ENCODE measurements at places on chromosomes 13 and 19.
A peak's percentile ranks its signal among the peaks of the same experiment; 100 is the strongest.

DNA sequence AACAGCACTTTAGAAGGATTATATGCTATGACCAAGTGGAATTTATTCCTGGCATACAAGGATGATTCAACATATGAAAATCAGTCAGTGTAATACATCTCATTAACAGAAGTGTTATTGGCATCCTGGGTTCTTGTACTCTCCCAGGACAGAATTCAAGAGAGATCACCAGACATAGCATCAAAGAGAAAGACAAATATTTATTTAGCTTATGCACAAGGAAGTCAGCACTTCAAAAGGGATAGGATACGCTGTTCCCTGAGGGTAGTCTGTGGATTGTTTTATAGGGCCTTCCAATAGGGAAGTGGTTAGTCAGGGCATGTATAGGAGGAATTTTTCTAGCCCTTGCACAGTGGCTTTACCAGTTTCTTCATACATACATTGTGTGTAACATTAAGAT lies 1238.0 kb downstream of the PCDH17 start:
- DNase-seq: no peak

- DNase-seq: peak; percentile 4
Measured at GRCh38 chr13:91247768-91248167, 99.7 kb upstream of the MIR17HG start.

DNA sequence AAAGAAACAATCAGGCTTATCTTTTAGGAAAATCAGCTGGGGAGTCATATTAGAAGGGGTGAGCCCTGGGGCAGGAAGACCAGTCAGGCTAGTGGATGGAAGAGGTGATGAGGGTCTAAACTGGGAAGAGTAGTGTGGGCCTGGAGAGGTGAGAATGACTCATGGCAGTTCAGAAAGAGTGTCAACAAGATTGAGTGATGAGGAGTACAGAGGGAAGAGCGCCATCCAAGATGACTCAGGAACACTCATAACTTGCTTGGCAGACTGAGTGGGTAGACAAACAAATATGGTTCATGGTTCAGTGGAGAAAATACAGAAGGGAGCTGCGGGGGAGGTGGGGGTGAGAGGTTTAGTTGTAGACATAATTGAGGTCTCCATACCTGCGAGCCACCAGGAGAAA lies 17.3 kb upstream of the CLDN10 start:
- DNase-seq: peak; percentile 44

- DNase-seq: no peak
Measured at GRCh38 chr13:45456196-45456972, 8.4 kb upstream of the COG3 start.

GRCh38 chr19:58477130-58477529 lies 978 bp downstream of the ZNF446 start:
- no peak for DNase-seq

DNA sequence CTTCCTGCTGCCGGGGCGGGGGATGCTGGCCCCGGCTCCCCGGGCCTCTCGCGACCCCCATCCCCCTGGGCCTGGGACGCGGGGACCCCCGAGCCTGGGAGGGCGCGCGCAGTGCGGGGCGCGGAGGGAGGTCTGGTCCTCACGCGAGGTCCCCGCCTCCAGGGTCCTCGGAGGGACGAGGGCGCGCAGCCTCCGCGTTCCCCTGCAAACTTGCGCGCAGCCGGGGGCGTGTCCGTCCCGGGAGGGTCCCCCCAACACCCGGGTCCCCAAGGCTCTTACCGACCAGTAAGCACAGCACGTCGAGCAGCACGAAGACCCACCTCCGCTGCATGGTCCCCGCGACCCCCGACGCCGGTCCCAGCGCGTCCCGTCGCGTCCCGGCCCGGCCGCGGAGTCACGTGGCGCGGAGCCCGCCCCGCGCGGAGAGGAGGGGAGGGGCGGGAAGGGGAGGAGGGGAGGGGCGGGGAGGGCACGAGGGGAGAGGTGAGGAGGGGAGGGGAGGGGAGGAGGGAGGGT lies at the start of gene PLPP2:
PLPP2 (minus strand) TSS at position 398 of the 516 bp plus-strand sequence; CDS start at position 331, 67 bp downstream.
- DNase-seq: peak; percentile 56

- DNase-seq: peak; percentile 47
Measured at GRCh38 chr13:105587786-105588185, 947.7 kb downstream of the EFNB2 start.

GRCh38 chr13:47146991-47147811 lies 250.3 kb upstream of the HTR2A start:
- no peak for DNase-seq

DNA sequence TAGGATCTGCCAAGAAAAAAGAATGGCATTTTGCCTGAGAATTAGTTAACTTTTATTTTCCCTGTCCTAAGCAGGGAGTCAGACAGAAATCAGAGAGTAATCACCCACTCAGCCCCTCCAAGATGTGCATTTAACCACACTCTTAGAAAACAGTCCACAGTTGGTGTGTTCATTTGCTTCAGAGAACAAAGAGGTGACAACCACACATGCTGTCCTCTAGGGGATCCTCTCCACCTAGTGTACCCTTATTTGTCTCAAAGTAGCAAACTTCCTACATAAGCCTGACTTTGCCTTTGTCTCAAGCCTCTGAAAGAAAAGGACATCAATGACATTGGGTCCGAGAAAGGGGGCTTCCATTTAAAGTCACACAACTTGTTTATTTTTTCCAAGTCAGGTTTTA lies 107.0 kb upstream of the RFC3 start:
- no peak for DNase-seq

DNA sequence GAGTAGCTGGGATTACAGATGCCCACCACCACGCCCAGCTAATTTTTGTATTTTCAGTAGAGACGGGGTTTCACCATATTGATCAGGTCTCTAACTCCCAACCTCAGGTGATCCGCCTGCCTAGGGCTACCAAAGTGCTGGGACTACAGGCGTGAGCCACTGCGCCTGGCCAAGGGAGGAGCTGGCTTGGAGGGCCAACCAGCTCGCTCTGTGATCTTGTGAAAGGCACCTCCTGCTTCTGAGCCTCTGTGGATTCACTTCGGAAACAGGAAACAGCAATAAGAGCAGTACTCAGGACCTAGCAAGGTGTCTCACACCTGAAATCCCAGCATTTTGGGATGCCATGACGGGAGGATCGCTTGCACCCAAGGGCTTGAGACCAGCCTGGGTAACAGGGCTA lies 2.0 kb upstream of the ELL start:
- DNase-seq: no peak

- no peak for DNase-seq
Measured at GRCh38 chr13:113149711-113150549, 8.5 kb upstream of the PROZ start.

DNA sequence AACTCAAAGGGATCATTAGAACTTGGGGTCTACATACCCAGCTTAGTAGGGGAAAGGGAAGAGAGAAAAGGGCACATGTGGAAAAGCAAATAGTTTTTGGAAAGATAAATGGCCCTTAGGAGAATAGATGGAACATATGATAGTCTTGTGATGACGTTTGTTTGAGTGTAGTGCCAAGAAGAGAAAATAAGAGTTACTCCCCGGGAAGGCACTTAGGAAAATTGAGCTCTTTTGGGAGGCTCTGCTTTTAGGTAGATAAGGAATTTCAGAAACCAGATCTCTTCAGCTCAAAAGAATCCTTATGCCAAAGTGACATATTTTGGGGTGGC lies 44.8 kb upstream of the SERTM1 start:
- DNase-seq: no peak

- DNase-seq: no peak
Measured at GRCh38 chr13:32501064-32501463, 37.5 kb downstream of the N4BP2L2 start.

DNA sequence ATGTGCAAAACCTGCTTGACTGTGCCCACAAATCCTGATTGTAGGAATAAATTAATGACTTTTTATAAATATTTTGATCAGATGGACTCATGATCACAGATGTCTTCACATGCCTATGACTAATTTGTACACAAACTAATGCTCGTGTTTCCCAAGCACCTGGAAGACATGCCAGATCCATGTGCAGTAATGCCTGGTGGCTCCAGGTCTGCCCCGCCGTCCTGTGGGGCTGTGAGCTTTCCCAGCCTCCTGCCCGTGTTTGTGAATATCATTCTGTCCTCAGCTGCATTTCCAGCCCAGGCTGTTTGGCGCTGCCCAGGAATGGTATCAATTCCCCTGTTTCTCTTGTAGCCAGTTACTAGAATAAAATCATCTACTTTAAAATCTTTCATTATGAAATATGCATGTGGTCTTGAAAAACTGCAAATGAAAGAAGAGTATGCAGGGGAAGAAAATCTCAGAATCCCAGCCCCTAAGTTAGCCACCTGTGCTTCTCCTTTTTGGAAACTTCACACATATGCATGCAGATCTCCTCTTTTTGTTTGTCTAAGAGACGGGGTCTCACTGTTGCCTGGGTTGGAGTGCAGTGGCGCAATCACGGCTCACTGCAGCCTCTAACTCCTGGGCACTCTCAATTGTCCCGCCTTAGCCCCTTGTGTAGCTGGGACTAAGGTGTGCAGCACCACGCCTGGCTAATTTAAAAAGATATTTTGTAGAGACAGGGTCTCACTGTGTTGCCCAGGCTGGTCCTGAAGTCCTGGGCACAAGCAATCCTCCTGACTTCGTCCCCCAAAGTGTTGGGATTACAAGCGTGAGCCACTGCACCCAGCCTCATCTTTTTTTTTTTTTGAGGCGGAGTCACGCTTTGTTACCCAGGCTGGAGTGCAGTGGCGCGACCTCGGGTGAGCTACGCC lies 6.2 kb downstream of the RPL28 start:
- DNase-seq: no peak

DNA sequence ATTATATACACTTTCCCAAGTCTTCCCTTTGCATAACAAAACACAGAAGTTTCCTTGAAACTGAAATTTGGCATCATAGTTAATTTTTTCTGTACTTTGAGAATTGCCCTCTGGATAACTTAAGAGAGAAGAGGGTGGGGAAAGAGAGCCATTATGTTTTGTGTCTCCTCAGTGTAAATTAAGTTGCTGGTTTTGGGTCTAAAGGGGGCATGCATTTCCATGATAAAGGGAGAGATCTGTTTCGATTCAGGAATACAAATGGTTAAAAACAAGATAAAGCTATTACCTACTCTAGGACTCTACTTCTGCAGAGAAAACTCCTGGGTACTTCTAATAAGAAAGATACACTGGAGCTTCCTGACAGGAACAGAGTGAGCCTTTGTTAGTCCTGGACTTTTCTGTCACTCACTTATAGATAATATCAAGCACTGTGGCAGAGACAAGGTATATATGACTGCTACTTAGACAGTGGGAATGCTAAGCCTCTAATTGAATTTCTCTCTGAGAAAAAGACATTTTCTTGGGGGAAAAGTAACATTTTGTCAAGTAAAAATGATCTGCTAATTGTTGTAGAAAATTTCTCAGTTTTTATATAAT lies 142.8 kb upstream of the PCDH9 start:
- no peak for DNase-seq

GRCh38 chr13:32430018-32430747 lies 2.3 kb upstream of the N4BP2L1 start:
- DNase-seq: no peak

DNA sequence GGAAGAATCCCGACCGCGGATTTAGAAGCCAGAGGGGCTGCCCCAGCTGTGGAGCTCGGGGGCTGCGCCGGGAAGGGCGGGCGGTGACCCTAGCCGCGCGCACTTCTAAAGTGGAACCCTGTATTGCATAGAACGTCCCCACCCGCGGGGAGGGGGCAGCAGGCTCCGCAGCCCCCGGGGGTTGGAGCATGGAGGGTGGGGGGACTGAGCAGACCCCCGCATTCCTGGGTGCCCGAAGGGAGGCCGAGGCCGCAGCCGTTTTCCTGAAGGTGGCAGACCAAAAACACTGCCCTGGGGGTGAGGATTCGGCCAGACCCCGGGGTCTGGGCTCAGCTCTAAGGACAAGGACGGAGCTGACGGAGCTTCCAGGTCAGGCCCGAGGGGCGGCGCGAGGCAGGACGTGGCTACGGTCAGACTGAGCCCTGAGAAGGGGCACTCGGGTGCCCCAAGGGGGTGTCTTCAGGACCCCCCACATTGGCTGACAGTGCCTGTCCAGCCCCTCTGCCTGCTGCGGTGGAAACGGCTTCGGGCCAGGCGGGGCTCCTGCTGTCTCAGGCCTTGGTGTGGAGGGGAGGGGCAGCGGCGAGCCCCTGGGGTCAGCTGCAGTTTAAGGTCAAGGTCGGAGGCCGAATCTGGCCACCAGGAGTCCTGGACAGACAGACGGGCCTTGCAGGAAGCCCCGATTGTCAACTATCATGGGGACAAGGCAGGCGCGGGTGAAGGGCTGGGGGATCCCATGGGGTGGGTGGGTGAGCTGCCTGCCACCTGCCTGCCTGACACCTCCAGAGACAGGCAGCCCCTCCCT lies 12.6 kb downstream of the MKNK2 start:
- DNase-seq: no peak

- DNase-seq: no peak
Measured at GRCh38 chr19:14081797-14082674, 3.5 kb downstream of the C19orf67 start.

- DNase-seq: peak; percentile 54
Measured at GRCh38 chr19:18995804-18996241, 37.5 kb downstream of the SUGP2 start.

- DNase-seq: no peak
Measured at GRCh38 chr13:67880916-67881315, 650.8 kb upstream of the PCDH9 start.

- DNase-seq: no peak
Measured at GRCh38 chr19:36604656-36605100, 435 bp upstream of the ZNF382 start.

DNA sequence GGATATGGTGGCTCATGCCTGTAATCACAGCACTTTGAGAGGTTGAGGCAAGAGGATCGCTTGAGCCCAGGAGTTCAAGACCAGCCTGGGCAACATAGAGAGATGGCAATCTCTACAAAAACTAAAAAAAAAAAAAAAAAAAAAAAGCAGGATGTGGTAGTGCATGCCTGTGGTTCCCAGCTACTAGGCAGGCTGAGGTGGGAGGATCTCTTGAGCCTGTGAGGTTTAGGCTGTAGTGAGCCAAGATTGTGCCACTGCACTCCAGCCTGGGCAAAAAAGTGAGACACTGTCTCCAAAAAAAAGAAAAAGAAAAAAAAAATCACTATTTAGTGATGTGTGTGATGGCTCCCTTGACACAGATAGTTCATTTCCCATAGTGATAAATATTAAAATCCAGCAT lies 365.0 kb upstream of the NBEA start:
- DNase-seq: no peak

DNA sequence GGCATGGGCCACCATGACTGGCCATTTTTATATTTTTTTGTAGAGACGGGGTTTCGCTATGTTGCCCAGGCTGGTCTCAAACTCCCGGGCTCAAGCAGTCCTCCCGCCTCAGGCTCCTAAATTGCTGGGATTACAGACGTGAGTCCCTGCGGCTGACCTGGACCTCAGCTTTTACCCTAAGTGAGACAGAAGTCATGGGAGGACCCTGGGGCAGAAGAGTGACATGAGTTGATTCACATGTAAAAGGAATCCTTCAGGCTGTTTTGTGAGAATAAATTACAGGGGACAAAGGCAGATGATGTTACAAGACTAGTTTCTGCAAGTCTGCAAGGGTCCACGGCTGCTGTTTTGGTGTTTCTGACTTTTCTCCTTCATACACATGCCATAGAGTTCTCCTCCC lies 2.6 kb upstream of the BCAM start:
- no peak for DNase-seq
